ENCODE measurements at places on chromosomes 4 and X. TPM values are rescaled to one million over a fixed set of nuclear protein-coding genes. Genes with fewer than 3 reads are reported as not detected.

Gene TMPRSS11B
- polyA plus RNA-seq = not detected

DNA sequence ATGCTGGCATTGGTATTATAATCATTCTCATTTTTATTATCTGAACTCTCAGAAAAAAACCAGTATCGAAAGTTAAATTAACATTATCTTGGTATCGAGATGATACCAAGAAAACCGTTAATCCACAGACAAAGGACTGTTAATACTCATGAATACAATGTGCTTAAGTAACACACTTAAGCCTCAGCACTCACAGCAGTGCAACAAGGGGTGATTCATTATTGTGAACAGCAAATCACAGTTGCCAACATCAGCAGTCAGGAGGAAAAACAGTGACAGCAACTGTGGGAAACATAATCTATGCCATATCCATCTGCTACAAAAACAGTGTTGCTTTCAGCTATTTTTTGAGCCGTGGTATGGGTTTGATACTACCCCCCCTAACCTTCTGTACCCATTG, 210.9 kb upstream of the ATOH1 start:
- no peak for DNase-seq

DNA sequence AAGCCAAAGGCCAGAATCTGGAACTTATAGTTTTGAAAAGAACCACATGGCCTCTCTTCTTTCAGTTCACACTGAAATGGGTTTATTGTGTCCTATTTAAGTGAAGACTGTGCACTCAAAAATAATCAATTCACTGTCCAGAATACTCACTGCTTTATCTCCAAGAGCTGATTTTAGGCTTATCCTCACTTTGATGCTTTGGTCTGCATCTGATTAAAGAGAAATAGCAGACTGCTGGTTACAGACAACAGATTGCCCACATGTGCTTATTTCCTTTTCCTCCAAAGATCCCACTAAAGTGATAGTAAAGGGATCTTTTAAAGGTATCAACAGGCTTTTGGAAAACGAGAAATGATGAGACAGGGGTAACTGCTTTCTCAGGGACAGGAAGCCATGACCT, 30.6 kb downstream of the ACE2 start:
- no peak for DNase-seq

GRCh38 chr4:186855111-186855510, 131.5 kb upstream of the FAT1 start:
- no peak for DNase-seq

DNA sequence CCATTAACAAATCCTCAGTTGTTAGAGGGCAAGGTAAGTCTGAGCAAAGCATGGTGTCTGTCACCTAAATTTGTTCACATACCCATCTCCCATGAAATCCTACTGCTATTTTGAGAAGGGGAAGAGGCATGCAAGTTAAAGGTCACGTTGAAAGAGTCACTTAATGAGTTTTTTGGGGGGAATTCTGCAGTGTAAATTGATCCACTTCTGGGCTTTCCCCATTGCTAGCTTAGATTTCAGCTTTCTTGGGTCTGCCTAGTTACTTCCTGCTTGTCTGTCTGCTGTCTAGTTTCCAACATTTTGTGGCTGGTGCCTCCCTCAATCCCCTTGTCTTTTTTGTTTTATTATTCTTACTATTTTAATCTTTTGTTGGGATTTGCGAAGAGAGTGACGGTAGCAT, 32.0 kb downstream of the CEP135 start:
- DNase-seq = no peak

All from B cell (primary cell).